Activated CD8-positive, alpha-beta T cell treated with anti-CD3 and anti-CD28 coated beads for 36 hours (primary cell): ENCODE measurements at places on chromosomes 1 and 21. TPM values are rescaled to one million over a fixed set of nuclear protein-coding genes. Genes with fewer than 3 reads are reported as not detected.

- no peak for DNase-seq
Observed at GRCh38 chr1:154500533-154500932, 1.5 kb upstream of the TDRD10 start.

GRCh38 chr21:41210426-41211059 is 42.6 kb downstream of the BACE2 start:
- no peak for DNase-seq

GRCh38 chr1:44256762-44257554 is 43.7 kb downstream of the DMAP1 start:
- no peak for DNase-seq

DNA sequence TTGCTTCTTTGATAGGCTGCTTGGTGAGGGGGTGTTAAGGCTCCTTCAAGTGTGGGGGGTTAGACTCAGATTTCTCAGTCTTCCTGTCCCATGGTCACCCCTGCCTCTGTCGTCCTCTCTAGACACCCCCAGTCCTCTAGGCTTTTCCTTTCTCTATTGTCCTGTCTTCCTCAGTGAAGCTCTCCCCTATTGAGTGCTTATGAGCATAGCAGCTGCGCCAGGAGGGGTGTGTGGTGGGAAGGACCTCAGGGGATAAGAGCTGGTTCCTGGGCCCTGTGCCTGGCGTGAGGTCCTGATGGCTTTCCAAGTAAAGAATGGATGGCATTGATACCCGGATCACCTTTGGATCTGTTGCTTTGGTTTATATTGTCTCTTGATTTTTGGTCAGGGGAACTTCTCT is 69.1 kb downstream of the DIP2A start:
- no peak for DNase-seq

DNA sequence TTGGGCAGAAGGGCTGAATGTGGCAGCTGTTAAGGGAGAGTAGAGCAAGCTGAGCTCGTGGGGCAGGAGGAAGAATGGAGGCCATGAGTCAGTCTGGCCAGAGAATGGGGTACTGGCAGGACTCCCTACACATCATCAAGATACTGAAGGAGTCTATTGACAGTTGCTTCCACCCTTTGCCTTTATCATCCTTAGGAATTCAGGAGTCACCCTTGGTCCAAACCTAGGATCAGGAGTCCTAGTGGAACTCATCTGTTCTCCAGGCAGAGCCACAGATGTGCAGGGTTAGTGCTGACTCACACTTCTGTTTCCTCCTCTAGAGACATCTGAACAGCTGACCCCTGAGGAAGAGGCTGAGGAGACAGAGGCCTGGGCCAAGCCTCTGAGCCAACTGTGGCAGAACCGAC is 18.7 kb upstream of the ST3GAL3 start:
- DNase-seq: no peak

DNA sequence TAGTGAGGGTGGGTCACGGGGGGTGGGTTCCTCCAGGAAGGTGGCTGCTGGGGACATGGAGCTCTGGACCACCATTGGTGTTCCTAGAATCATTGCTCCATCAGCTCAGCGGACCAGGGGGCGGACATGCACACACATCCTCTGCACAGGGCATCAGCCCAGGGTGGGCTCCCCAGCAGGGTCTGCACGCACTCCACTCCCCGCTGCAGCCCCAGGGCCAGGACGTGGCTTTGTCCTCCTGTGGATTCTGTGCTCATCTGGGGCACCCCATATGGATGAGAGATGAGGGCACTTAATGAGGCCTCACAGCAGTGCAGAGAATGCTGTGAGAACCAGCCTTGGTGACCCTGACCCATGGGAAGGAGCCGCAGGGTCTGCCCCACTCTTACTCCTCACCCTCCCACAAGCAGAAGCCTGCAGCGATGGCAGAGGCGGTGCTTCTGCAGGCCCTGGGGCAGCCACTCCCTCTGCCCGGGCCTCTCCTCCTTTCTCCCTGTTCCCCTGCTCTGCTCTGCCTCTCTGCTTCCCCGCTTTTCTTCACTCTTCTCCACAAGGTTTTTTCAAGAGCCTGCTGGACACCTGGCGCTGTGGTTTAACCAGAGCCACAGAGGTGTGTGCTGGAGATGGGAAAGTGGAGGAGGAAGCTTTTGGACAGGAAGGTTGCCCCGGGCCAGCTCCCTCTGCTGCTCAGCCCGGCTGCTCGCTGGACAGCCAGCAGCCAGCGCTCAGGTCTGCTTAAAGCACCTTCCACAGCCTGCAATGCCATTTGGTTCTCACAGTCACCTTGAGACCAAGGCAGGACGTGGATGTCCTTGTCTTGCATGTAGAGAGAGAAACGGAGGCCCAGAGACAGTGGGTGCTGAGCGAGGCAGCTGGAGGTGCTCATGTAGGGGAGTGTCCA is 26.3 kb upstream of the PCBP3 start:
- no peak for DNase-seq

DNA sequence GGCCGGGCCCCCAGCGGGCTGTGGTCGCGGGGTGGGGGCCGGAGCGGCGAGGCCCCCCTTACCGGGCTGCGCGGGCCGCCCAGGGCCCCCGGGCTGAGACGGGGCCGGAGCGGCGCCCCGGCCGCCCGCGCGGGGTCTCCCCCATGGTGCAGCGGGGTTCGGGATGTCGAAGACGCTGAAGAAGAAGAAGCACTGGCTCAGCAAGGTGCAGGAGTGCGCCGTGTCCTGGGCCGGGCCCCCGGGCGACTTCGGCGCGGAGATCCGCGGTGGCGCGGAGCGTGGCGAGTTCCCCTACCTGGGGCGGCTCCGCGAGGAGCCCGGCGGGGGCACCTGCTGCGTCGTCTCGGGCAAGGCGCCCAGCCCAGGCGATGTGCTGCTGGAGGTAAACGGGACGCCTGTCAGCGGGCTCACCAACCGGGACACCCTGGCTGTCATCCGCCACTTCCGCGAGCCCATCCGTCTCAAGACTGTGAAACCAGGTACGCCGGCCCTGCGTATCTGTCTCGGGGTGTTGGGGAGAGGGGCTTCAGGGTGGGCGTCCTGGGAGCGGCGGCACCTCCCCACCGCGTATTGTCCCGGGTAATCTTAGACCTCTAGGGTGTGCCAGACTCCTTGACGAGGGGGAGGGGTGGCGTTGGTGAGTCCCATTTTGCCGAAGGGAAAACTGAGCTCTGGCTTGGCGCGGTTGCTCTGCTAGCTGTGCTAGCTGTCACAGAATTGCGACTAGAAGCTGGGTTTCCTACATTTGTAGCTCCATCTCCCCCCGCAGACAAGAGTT is 745 bp downstream of the MAGI3 start:
- peak; percentile 59 for DNase-seq

GRCh38 chr1:52567943-52568342 is 15.1 kb upstream of the TUT4 start:
- no peak for DNase-seq

DNA sequence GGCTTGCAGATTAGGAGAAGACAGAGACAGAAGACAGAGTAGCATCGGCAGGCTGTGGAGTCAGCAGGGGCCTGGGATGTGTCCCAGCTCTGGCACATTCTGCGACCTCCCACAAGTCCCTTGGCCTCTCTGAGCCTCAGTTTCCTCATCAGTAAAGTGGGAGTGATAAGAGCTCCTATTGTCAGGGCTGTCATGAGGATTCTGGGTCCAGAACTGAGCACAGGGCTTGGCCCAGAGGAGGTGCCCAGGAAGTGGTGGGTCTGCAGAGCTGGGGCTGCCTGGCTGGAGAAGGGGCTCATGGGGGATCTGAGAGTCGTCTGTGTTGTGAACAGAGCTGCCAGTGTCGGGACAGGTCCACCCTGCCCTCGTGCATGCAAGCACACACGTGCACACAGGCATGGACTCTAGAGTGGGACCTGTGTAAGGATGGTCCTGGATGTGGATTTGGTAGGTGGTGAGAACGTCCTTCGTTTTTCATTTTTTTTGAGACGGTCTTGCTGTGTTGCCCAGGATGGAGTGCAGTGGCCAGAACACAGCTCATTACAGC is 262.9 kb downstream of the PTPRU start:
- no peak for DNase-seq

DNA sequence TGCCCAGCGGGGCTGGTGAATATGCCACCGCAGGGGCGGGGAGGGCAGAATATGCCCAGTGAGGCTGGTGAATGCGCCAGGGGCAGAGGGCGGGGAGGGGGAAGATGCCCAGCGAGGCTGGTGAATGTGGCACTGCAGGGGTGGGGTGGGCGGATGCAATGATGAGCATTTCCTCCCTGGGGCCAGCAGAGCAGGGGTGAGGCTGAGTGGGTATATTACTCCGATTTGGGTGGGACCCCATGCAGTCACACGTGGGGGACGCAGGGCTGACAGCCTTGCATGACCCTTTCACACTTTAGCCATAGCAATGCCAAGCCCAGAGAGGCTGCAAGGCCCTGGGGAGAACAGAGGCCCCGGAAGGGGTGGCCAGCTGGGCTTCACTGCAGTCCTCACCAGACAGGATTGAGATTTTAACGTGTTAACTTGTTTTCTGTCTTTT is 9.3 kb upstream of the SLX9 start:
- peak; percentile 89 for DNase-seq

GRCh38 chr1:94468708-94469107 is 50.5 kb downstream of the ABCD3 start:
- DNase-seq: no peak

- DNase-seq: peak; percentile 39
Observed at GRCh38 chr1:44072204-44072603, 40.9 kb upstream of the SLC6A9 start.

- DNase-seq: no peak
Observed at GRCh38 chr21:43188181-43188580, 19.4 kb downstream of the CRYAA start.

GRCh38 chr1:72892461-72892860 is 610.1 kb upstream of the NEGR1 start:
- no peak for DNase-seq

DNA sequence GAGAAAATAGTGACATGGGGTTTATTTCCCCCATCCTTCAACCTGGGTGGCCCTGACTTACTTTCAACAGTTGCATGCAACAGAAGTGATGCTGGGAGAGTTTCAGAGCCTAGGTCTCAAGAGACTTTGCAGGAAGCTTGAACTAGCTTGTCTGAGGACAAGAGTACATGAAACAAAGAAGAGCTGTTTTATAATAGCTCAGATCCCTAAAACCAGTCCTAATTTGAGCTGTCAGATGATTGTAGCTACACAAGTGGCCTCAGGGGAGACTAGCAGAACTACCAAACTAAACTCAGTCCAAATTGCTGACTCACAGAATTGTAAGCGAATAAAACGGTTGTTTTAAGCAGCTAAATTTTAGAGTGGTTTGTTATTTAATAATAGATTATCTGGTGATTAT is 17.1 kb downstream of the RC3H1 start:
- no peak for DNase-seq

DNA sequence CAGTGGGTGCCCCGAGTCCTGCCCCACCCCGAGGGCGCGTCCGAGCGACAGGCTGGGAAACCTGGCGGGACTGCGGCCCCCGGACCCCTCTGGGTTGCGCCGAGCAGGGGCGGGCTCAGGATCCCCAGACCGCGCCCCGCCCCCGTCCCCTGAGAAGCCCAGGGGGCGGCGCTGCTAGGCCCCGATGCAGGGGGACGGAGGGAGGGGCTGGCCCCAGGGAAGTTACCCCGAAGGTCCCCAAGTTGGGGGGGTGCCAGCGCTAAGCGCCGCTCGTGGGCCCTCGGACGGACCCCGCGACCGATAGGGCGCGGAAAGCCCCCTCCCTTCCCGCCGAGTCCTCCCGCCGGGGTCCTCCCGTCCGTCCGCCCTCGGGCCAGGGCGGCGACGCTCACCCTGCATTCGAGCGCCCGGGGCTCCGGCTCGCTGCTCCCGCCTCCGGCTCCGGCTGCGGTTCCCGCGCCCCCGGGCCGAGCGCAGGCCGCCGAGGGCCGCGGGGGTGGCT is 414 bp downstream of the GPR153 start:
- no peak for DNase-seq

- DNase-seq: no peak
Observed at GRCh38 chr1:12038356-12039163, 19.3 kb downstream of the MIIP start.

GRCh38 chr1:175157200-175157599 is 35.4 kb downstream of the KIAA0040 start:
- no peak for DNase-seq

- no peak for DNase-seq
Observed at GRCh38 chr21:37005548-37006485, 685 bp upstream of the RIPPLY3 start.

GRCh38 chr21:10521091-10521598 is at the start of gene TPTE:
Gene TPTE, plus strand, starts transcription at chr21:10521583. Its CDS starts 17,141 bp downstream, at chr21:10538724.
- DNase-seq: no peak

The FMO5 gene
- 0.16 TPM for total RNA-seq

The LCE3A gene
- not detected for total RNA-seq

The ERRFI1 gene
- total RNA-seq: 1.6 TPM

The LDLRAD1 gene
- not detected for total RNA-seq

The TMOD4 gene
- 1.9 TPM for total RNA-seq

The KCNE2 gene
- not detected for total RNA-seq

The SVBP gene
- 12.2 TPM for total RNA-seq

The HFM1 gene
- total RNA-seq: 0.47 TPM

The HCN3 gene
- total RNA-seq: 1.5 TPM

The PRAMEF26 gene
- total RNA-seq: not detected

The CSMD2 gene
- not detected for total RNA-seq

The OR14K1 gene
- not detected for total RNA-seq

The C1orf87 gene
- total RNA-seq: not detected

The FMO3 gene
- total RNA-seq: not detected
